ENCODE measurements at places on chromosomes 11 and 22.

- DNase-seq: no peak
These were observed 10.1 kb downstream of the LIN7C start for GRCh38 chr11:27496461-27496860.

DNA sequence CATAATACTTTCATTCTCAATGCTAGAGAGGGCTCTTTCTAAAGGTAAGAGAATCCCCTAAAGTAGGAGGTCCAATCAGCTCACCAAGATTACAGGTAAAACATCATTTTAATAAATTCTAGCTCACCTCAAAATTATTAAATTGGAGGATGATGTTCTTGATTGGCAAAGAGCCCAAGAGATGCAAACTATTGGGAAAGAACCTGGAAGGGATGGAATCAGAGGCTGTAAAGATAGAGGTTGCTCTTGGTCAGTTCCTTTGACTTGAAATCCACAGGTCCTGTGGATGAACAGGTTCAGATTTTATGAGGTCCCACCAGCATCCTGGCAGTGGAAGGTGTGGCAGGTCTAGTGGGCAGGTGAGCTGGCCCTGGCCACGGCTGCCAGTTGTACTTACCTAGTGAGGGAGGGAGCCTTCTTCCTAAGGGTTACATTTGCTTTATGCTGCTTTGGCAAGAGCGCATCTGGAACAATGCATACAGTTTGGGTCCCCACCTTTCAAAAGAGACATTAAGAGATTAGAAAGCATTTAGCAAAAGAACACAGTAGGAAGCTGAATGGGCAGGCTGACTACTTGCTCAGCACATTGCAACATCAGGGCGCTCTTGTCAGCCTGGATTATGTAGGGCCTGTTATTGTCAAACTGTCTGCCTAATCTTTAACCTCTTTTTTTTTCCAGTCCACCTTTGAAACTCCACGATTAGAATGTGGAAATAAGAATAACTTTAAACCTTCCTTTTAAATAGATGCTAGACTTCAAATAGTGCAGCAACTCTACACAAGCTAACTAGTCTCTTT, 97.0 kb downstream of the RDX start:
- DNase-seq: no peak

- no peak for DNase-seq
These were observed 176.5 kb upstream of the TTC12 start for GRCh38 chr11:113137713-113138529.

DNA sequence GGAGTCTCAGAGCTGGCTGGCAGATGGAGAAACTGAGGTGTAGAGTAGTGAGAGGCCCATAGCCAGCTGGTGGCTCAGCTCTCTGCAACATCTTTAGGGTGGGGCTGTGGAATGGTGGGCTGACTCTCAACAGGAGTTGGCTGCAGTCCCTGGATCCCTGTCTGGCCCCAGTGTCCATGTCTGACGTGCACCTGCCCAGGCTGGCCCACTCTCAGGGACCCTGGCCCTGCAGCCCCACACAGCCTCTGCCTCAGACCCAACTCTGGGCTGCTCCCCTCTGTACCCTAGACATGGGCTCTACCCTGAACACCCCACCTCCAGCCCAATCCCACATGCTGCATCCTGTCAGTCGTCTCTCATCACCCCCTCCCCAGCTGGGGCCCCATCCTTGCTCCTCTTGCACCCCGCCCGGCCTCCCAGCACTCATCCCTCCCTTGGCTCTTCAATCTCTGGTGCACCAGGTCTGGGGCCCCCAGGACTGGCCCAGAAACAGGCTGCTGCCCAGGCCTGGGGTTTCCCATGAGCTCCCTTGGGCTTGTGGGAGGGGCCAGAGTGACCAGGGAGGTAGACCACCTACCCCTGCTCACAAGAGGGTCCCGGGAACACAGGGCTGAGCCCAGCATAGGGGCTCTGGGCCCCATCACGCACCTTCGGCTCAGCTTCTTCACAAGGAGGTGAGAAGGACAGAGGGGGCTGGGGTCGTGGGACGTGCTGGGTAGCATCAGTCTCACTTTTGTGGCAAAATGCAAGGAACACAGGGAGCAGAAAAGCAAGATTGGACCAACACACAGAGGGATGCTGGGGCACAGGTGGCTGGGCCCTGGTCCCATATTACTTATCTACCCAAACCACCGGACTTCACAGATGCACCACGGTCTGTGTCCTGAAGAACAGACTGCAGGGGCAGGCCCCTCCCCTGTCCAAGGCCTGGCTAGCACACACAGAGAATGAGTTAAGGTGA, 31.5 kb downstream of the ARVCF start:
- no peak for DNase-seq

- DNase-seq: no peak
These were observed 211.7 kb downstream of the NXPE2 start for GRCh38 chr11:114890038-114890437.

DNA sequence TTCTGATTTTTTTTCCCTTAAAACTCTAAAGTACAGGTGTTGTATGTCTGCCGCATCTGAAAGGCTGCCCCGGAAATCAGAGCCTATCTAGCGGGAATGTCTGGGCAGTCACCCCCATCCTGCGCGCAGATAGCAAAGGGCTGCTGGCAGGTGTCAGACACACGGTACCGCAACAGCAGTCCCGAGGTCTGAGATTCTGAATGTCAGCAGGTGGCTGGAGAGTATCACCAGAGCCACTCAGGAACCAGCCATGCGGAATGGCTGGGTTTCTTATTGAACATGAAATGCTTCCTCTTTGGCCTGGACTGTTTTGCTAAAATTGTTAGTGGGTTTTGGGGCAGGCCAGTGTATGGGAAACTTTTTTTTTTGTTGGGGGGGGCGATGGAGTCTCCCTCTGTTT, 53.3 kb downstream of the CERK start:
- DNase-seq: no peak

GRCh38 chr11:121451986-121452608, at the start of gene SORL1:
SORL1 (plus strand) TSS chr11:121452314; CDS start chr11:121452332, 18 bp downstream.
- no peak for DNase-seq

GRCh38 chr11:119496469-119496868, 73.5 kb upstream of the THY1 start:
- DNase-seq: no peak
